Stimulated activated CD8-positive, alpha-beta memory T cell treated with anti-CD3 and anti-CD28 coated beads, Interleukin-4, amount 100 ng/mL, for 4 hours (primary cell): ENCODE measurements at places on chromosomes 11 and 22.
A peak's percentile ranks its signal among the peaks of the same experiment; 100 is the strongest.

DNA sequence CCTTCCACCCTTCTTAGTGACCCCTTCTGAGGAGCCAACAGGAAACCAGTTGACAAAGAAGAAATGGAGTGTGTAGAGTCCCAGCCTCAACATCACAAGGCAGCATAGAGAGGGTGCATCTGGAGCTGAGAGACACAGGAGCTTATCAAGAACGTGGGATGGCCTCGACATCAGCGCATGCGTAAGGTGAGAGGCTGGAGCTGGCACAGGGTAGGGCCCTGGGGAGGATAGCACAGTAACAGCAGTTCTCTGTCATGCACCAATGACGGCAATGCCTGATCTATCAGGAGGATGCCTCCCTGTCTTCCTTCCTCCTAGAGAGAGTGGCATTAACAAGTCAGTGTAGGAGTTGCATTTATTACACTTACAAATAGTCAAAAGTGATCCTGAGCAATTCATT is 426.1 kb downstream of the NTM start:
- no peak for DNase-seq

- no peak for DNase-seq
Observed at GRCh38 chr11:75233754-75234172, 6.8 kb upstream of the TPBGL start.

DNA sequence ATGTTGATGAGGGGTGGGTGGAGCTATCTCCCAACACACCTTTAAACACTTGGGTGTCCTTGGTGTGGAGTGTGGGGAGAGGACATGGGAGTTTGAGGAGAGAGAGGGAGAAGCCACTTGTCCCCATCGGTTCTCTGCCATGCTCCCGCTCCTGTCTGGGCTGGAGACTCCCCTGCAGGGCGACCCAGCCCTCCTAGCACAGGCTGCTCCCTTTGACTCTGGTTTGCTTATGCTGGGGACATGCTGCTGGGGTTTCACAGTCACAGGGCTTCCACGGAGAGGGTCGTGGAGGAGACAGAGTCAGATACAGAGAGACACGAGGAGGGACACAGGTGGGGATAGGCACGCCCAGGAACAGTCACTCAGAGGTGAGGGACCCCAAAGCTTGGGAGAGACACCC is 1.6 kb downstream of the SCUBE1 start:
- no peak for DNase-seq

- no peak for DNase-seq
Observed at GRCh38 chr22:43639228-43639948, 172.7 kb downstream of the EFCAB6 start.

DNA sequence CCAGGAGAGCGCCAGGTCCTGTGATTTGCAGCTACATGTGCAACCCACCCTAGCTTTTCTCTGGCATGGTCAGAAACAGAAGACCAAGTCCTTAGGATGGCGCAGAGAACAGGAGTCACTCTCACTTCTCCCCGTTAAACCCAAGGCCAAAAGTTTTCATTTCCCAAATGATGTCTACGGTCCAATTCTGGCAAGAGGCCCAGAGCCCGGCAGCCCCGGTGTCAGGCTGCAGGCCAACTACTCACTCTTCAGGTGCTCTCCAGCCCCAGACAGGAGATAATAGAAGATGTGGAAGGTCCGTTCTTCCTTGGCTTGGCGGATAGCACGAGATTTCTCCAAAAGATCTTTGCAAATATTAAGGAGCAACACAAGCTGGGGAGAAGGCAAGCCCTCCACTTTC is 67.2 kb downstream of the MYH9 start:
- DNase-seq, result no peak

DNA sequence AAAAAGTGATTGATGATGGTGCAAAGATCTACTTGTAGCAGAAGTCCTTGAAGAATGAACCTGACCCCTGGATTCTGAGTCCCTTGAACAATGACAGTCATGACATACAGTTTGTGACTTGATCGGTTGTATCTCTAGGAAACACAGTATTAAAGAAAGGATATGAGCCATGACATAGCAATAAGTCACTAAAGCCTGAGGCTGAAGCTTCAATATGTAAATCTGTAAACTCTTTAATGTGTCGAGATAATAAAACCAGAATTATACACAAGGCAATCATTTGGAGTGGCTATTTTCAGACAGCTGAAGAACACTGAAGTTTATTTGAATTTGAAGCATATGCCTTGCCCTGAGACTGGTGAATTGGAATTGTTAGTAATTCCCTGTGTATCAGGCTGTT is 911.5 kb upstream of the RAG2 start:
- no peak for DNase-seq

DNA sequence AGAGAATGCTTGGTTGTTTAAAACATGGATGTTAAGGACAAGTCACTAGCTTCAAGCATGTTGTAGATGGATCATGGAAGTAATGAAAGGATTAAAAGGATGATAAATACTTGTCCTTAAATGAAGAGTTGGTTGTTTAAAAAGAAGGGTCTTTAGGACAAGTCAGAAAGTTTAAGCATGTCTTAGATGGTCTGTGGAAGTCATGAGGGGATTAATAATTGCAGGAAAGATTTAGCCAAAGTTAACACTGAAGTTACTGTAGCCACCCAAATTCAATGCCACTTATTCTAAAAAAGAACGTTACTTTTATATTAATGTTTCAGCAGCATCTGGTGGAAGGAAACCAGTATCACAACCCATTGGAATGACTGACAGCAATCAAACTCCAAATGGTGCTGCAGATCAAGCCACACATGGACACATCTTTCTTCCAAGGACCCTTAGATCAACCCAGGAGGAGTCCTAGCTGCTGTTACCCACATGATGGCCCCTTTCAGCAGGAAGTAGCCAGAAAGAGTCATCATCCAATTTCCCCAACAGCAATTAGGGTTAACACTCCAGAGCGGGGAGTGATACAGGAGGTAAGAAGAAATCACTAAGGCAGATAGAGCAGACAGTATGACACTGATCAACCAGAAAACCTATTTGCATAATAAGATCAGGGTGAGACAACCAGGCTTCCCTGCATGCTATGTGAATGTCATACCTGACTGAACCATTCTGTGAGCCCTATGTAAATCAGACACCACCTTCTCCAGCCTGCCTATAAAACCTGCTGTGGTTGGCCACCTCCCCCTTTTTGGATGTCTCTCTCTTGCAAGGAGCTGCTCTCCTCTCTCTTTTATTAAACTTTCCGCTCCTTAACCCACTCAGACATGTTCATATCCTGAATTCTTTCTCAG is 88.4 kb upstream of the GNAZ start:
- no peak for DNase-seq

DNA sequence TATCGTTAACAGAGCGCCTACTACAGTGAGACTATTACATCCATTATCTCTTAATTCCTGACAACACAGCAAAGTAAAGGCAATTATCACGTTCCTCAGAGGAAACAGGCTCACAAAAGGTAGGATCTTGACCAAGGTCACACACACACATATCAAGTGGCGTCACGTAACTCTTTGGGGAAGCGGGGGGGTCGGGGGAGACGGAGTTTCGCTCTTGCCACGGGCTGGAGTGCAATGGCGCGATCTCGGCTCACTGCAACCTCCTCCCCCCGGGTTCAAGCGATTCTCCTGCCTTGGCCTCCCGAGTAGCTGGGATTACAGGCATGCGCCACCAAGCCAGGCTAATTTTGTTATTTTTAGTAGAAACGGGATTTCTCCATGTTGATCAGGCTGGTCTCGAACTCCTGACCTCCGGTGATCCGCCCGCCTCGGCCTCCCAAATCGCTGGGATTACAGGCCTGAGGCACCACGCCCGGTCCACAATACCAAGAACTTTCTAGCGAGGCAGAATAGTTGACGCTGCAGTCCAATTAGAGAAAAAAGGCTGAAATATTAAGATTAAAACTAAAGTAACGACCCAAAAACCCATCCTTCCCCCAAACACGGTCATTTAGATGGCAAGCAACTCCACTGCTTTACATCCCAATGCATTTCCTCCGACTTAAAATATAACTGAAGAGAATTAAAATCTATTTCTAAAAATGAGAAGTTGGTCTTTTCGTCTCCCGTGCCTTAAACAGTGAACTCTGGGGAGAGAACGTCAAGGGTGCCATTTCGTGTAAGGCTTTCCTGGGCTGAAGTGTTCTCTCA is 1.2 kb downstream of the DDX17 start:
- DNase-seq, result peak; percentile 16

DNA sequence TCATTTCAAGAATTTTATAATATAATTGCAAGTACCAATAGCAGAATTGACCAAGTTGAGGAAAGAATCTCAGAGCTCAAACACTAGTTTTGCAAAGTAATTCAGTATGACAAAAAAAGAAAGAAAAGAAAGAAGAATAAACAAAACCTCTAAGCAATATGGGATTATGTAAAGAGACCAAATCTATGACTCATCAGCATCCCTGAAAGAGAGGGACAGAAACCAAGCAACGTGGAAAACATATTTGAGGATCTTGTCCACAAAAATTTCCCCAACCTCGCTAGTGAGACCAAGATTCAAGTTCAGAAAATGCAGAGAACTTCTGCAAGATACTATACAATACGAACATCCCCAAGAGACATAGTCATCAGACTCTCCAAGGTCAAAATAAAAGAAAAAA is 203.7 kb upstream of the DDI1 start:
- no peak for DNase-seq

- DNase-seq, result no peak
Observed at GRCh38 chr22:37022483-37023337, 3.2 kb downstream of the MPST start.

- DNase-seq, result no peak
Observed at GRCh38 chr11:1177020-1177770, 19.4 kb downstream of the MUC5AC start.

- DNase-seq, result no peak
Observed at GRCh38 chr11:73760135-73760678, 667 bp downstream of the RAB6A start.
